ENCODE measurements at places on chromosomes 1 and 21.

DNA sequence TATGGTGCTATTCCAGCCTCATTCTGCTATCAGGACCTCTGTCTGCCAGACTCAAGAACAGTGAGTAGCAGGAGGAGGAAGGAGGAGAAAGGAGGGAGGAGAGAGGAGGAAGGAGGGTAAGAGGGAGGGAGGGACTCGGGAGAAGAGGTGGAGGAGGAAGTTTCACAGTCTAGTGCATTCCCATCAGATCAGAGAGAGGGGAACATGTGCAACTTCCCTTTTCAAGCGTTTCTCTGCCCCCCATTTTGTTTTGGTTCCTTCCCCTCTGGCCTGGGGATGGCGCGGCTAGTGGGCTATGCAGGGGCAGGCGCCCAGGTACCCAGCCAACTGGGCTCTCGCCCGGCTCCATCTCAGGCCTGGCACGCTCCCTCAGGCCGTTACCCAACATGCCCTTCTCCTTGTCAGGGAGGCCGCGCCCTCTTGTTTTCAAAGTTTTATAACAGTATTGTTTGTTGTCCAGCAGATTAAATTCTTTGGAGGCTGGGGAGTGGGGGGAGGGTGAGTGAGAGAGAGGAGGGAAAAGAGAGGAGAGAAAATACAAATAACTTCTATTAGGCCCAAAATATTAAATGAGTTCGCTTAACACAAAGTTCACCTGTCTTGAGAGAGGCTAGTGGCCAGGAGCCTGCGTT is 56.0 kb downstream of the CD46 start:
- DNase-seq, result no peak

DNA sequence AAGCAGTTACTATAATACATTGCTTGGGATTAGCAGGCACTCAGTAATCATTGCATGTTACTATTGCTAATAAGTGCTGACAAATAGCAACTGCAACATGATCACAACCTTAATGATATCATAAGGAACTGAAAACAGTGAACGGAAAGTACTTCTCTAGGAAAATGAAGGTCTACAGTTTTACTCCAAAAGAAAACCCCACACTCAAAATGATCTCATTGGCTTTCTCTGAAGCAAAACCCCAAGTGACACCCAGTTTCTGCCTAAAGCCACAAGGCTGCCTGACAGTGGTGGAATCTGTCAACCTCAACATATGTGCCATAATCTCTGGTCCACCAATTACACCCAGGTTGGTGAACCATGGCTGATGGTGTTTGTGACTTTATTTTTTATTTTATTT is 137.6 kb downstream of the PTGER3 start:
- no peak for DNase-seq

DNA sequence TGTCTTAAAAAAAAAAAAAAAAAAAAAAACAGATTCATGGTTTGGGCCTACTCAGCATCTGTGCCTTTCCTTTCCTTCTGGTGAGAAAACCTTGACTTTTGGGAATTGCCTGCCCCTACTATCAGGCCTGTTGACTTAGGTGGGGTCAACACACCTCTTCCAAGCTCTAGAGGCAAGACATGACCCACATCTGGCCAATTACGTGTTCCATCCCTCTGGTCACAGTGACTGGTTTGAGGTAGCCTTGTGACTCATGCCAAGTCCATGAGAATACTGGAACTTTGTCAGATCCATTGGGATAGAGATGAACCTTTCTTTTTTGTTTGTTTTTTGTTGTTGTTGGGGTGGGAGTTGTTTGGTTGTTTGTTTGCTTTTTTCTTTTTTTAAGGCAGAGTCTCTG is 37.3 kb upstream of the KHDRBS1 start:
- DNase-seq, result no peak

DNA sequence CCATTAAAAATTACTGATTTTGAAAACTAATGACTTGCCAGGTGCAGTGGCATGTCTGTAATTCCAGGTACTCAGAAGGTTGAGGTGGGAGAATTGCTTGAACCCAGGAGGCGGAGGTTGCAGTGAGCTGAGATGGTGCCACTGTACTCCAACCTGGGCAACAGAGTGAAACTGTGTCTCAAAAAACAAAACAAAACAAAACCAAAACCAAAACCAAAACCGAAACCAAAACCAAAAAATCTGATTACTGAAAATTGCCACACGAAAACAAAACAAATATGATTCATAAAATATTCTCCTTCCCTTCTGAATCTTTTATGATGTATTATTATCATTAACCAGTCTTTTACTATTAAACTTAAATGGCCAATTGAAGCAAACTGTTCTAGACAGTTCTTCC is 74.1 kb downstream of the SERINC2 start:
- DNase-seq, result no peak

DNA sequence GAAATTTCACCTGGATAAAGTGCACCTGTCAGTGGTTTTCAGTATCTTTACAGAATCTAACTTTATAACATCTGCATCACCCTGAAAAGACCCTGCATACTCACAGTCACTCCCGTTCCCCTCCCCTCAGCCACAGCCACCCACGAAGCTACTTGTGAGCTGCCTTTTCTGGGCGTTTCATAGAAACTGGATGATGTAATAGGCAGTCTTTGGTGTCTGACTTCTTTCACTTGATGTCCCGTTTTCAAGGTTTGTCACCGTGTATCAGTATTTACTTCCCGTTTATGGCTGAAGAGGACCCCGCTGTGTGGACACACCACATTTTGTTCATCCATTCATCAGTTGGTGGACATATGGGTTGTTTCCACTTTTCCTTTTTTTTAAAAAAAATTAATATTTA is 47.8 kb upstream of the LRRC3 start:
- DNase-seq, result no peak

- DNase-seq, result no peak
Observed at GRCh38 chr1:183244466-183244865, 58.4 kb downstream of the LAMC2 start.

DNA sequence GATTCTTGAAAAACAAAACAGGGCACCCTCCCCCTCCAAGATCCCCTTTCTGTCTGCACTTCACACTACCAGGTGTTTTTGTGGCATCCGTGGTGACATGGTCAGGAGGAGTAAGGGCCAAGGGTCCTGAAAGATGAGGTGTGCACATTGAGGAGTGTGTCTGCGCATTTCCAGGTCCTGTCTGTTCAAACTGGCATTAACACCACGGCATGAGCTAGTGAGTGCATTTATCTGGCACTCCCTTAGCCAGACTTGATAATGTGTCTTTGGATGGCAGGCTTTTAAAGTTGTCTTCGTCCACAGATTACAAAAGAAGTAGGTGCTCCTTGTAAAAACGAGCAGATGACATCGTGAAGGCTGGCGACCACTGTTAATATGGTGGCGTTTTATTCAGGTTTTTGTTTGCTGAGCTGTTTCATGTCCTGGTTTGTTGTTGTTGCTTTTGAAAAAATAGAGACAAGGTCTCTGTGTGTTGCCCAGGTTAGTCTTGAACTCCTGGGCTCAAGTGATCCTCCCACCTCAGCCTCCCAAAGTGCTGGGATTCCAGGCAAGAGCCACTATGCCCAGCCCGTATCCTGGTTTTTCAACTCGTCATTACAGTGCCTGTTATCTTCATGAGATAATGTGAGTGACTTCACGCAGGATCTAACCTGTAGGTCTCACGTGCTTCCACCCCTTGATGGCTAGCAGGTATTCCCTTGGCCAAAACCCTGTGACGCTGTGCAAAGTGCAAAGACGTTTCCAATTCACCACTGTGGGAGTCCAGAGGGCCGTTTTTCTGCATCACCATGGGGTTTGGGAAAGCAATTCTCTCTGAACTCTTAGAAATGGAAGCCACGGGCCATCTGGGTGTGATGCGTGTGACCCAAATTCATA is 4.2 kb downstream of the TMEM51 start:
- DNase-seq, result no peak

DNA sequence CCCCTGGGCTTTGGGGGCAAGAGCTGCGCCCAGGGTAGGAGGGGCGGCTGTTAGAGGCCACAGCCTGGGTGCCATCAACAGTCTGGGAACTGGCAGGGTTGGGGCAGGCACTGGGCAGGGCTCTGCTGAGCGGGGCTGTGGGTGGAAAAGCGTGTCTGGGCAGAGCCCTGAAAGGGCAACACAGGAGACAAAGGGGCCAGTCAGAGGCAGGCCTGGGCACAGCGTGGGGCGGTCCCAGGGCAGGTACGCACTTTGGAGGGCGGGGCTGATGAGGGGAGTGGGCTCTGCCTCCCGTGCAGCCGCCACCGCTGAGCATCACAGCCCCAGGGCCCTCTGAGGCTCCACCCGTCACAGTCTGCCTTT is 13.9 kb downstream of the CELSR2 start:
- DNase-seq, result no peak

GRCh38 chr1:109559995-109560394 is 11.6 kb downstream of the GNAI3 start:
- DNase-seq, result no peak

- DNase-seq, result no peak
Observed at GRCh38 chr1:107724648-107725047, 240.3 kb downstream of the VAV3 start.

- peak; percentile 75 for DNase-seq
Observed at GRCh38 chr1:44652445-44653106, 21.7 kb downstream of the TMEM53 start.

GRCh38 chr1:164685266-164686035 is 126.5 kb downstream of the PBX1 start:
- no peak for DNase-seq

- DNase-seq, result no peak
Observed at GRCh38 chr1:17108786-17109185, 10.5 kb downstream of the PADI2 start.

DNA sequence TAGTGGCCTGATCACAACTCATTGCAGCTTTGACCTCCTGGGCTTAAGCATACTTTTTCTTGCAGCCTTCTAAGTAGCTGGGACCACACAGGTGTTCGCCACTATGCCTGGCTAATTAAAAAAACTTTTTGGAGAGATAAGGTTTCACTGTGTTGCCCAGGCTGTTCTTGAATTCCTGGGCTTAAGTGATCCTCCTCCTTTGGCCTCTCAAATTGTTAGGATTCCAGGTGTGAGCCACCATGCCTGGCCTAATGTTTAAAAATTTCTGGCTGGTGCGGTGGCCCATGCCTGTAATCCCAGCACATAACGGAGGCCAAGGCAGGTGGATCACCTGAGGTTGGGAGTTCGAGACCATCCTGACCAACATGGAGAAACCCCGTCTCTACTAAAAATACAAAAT is 24.4 kb downstream of the YTHDF2 start:
- DNase-seq, result no peak

DNA sequence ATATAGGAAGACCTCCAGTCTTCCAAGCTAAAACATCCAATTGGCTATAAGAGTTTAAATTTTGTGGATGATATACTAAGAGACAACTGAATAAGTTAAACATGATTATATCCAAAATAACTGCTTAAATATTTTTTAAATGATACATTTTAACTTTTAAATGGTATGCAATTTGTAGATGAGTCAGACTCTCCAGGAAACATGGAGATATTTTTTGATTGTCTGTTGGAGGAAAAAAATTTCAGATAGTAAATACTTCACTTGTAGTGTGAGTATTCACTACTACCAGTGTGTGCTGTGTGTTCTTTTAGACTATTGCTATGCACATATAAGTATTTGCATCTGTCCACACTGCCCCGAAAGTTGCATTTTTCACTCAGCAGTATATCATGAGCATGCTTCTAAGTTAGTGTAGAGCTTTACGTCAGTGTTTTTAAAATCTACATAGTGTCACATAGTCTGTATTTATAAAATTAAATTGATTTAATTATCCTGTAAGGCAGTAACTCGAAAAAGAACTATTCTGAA is 91.1 kb downstream of the USP25 start:
- no peak for DNase-seq

GRCh38 chr1:2609319-2610035 is 22.9 kb downstream of the PRXL2B start:
- no peak for DNase-seq

- DNase-seq, result peak; percentile 85
Observed at GRCh38 chr1:21963477-21964217, 13.2 kb upstream of the CELA3B start.

GRCh38 chr1:214843281-214843680 is 239.3 kb upstream of the KCNK2 start:
- DNase-seq, result no peak

DNA sequence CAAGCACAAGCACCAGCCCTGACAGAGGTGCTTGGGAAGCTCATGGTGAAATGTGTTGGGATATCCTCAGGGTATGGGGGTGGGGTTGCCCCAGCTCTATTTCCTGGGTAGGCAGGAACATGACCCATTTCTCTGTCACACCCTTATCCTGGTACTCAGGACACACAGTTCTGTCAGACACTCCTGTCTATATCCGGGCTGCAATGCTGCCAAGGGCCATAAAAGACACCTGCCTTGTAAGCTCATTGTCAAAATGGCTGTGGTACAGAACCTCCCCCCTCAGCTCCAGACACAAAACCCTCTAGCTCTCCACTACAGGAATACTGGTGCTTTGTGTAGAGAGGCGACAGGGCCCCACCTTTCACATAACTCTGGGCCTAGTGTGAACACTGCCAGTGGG is 636.7 kb downstream of the PLA2G4A start:
- no peak for DNase-seq

DNA sequence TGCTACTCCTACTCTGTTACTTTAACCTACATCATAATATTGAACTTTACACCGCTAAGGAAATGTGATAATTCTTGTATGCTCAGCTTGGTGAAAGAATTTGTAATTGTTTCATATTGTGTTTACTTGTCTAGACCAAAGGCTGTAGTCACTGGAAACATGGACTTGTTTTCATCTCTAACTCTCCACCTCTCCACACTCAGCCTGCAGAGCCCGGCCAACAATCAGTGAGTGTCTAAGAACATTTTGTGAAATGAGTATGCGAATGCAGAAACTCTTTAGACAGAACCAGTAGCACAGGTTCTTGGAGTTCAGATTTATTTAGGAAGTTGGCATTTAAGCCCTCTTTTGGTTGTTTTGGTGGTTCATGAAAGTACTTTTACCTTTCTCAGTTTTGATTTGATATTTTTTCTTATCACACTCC is 3.2 kb upstream of the RWDD3 start:
- DNase-seq, result no peak

GRCh38 chr1:192592981-192593708 is 17.6 kb downstream of the RGS1 start:
- no peak for DNase-seq

- no peak for DNase-seq
Observed at GRCh38 chr1:206674745-206675175, 9.9 kb upstream of the MAPKAPK2 start.
